ENCODE measurements at places on chromosomes 3 and 15.

GRCh38 chr15:57340682-57341259, 35.5 kb upstream of the CGNL1 start:
- peak; percentile 71 for DNase-seq

DNA sequence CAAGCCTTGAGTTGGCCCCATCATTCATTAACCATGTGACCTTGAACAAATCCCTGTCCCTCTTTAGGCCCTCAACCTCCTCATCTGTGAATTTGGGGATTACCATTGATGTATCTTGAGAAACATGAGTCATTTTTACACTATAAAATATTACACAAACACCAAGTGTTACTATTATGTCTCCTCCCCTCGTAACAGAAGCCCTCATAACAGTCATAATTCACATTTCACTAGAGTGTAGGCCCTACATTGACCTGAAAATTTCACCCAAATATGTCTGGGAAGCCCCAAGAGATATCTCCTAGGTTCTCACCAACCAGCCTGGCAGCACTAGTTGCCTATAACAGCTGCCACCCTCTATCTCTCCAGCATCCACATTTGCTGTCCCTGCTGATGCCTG, 15.8 kb upstream of the SLC6A1 start:
- no peak for DNase-seq

DNA sequence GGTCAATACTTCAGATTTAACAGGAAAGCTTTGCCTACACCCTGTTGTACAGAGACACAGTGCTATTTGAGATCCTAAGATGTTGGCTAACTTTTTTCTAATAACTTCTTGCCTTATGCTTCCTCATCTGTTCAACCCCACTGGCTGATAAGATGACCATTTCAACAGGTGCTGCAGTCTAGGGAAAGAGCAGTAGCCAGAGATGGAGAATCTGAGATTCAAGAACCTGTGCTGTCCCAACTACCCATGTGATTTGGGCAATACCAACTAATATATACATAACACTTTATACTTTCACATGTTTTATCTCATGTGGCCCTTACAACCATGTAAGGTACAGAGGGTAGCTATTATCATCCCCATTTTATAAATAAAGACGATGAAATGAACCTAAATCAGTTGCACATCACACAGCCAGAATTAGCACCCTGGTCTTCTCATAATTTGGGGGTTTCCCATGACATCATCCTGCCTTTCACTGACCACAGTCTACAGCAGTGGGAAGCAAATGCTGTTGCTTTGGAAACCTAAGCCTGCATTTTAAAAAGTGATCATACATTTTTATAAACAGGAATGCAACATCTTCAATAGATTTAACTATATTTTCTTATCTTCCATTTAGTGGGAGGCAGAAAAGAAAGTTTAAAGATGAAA, 9.7 kb downstream of the TTC23 start:
- no peak for DNase-seq

GRCh38 chr15:31977812-31978661, 52.3 kb upstream of the CHRNA7 start:
- DNase-seq: peak; percentile 72

DNA sequence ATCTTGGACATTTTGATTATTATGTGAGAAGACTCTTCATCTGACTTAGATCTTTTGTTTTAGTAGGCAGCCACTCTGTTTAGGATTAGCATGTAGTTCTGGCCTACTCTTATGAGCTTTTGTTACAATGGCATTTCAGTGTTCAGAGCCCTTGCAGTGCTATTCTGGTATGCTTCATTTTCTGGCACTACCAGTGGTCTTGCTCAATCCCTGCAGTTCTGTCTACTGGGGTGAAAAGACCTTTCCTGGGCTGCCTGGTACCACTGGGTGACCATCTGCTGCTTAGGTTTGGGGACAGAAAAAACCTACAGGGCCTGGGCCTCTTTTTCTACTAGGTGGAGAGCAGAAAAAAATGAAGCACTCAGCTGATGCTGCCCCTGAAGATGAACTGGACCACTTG, 42.5 kb downstream of the IL16 start:
- no peak for DNase-seq

- no peak for DNase-seq
These were observed 127.8 kb downstream of the EPHB1 start for GRCh38 chr3:134922866-134923265.

DNA sequence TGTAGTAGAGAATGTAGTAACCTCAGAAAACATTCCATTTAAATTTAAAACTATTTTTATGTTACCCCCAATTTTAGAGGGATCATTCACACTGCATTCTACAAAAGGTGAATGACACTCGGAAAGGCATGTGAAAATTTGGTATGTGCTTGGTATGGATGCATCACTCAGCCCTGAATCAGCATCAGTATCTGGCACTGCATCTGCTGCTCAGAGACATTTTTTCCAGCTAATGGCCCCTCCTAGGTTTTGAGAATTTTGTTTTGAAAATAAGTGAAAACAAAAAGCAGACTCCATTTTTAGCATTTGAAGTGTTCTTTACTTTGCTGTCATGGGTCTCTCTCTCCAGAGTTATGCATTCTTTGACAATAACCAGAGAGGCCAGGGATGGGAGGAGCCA, 15.6 kb upstream of the WWTR1 start:
- no peak for DNase-seq
